ENCODE measurements at places on chromosomes 13 and 19.
A peak's percentile ranks its signal among the peaks of the same experiment; 100 is the strongest.

- no peak for DNase-seq
Measured at GRCh38 chr13:25170554-25171111, 1.5 kb downstream of the AMER2 start.

GRCh38 chr19:16530540-16531379 lies 11.5 kb downstream of the CHERP start:
- no peak for DNase-seq

DNA sequence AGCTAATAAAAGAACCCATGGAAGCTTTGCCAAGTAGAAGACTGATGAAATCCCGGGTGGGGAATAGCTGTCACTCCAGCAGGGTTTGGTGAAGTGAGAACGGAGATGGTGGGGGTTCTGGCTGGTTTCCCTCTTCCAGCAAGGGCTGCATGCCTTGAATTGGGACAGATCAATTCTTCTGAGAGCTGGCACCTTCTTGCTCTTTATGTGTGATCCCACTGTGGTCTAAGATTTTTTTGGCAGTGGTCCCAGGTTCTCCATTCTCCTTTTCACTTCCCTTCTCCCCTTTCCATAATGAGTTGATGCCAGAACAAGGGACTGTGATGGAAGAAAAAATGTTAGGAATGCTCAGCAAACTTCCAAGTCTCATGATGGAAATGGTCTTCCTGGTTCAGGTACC lies 50.0 kb downstream of the TNFSF11 start:
- no peak for DNase-seq

DNA sequence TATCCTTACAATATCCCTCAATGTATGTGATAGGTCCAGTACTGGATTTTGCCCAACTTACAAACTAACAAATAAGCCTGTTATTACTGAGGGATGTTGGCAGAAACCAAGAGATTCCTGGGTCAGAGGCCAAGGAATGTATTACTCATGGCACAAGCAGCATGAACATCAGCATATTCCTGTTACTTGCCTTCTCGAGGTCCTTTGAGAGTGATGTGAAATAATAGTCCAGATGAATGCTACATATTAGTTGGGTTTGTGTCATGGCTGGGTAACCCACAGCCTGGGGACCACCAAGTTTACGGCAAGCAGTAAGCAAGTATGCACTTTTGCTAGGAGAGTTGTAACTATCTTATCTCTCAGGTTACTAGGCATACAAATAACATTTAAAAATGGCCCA lies 384.5 kb upstream of the GPC6 start:
- no peak for DNase-seq

GRCh38 chr13:110186231-110186855 lies 120.6 kb downstream of the COL4A1 start:
- no peak for DNase-seq

GRCh38 chr19:2887391-2887914 lies 13.3 kb upstream of the ZNF57 start:
- peak; percentile 73 for DNase-seq

DNA sequence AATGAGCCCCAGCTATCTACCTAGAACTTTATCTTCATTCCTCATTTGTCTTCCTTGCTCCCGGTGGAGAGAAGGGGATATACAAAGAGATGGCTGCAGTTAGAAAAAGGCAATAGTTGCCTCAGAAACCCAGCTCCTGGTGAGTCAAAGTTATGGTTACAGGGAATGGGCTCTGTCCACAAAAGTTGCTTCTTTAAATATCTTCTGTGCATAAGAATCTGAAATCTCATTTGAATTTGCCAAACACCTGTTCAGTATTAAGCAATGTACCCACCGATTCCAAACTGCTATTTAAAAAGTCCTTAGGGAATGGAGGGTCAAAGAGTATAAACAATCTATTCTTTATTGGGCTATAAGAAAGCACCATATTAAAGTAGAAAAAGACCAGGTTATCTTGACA lies 48.4 kb downstream of the DCLK1 start:
- no peak for DNase-seq

GRCh38 chr13:103799028-103799427 lies 732.8 kb upstream of the SLC10A2 start:
- DNase-seq = no peak

DNA sequence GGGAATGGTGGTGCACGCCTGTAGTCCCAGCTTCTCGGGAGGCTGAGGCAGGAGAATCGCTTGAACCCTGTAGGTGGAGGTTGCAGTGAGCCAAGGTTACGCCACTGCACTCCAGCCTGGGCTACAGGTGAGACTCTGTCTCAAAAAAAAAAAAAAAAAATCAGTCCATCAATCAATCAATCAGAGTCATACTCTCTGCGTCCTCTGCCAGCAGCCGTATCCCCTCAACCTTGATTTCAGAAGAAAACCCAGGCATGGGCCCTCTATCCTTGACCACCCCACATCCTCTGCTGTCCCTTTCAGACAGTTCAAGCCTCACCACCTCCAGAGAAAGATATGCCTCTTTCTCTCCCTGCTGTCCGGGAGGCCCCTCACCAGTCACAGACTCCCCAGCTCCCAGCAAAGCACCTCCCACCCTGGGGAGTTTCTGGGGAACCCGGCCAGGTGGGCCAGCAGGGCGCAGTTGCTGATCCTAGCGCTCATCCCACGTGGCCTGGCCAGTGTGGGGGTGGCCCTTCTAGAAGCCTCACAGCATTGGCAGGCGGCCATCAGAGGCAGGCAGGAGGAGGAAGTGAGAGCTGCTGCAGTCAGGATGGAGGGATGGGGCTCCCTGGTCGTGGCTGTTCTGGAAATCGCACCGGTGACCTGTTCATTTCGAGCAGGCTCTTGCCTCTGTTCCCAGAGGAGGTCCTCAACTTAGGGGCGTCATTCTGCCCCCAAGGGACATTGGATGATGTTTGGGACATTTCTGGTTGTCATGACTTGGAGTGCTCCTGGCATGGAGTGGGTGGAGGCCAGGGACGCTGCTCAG lies 10.2 kb upstream of the JSRP1 start:
- DNase-seq = peak; percentile 74

GRCh38 chr13:77729502-77730221 lies 32.2 kb downstream of the SLAIN1 start:
- DNase-seq = no peak

- no peak for DNase-seq
Measured at GRCh38 chr19:4134351-4134750, 10.4 kb upstream of the MAP2K2 start.

DNA sequence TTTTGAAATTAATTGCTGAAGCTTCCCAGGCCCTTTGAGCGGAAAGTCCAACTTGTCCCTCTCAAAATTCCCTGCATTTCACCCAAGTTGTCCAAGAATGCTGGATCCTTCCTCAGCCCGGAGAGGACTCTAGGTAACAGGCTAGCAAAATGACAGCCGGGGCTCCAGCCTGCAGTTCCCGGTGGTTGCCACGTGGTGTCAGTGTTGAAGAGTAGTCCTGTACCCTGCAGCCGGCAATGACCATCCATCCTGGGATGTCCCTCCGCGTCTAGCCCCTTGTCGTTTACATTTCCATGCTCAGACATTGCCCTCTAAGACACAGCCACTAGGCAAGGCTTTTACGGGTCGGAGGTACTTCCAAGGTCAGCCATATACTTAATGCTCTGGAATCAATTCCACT lies 31.4 kb upstream of the MTIF3 start:
- no peak for DNase-seq

- no peak for DNase-seq
Measured at GRCh38 chr13:45768656-45769479, 66.7 kb downstream of the CBY2 start.

- no peak for DNase-seq
Measured at GRCh38 chr13:21176982-21177284, 475 bp downstream of the MRPL57 start.

DNA sequence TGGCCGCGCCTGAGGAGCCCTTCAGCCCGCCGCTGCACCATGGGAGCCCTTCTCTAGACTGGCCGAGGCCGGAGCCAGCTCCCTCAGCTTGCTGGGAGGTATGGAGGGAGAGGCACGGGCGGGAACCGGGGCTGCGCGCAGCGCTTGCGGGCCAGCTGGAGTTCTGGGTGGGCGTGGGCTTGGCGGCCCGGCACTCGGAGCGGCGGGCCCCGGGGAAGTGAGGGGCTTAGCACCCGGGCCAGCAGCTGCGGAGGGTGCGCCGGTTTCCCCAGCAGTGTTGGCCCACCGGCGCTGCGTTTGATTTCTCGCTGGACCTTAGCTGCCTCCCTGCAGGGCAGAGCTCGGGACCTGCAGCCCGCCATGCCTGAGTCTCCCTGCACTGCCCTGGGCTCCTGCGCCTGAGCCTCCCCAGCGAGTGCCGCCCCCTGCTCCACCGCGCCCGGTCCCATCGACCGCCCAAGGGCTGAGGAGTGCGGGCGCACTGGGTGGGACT lies 1890.0 kb upstream of the PCDH20 start:
- no peak for DNase-seq

GRCh38 chr13:46675016-46675415 lies 121.9 kb downstream of the ESD start:
- no peak for DNase-seq

DNA sequence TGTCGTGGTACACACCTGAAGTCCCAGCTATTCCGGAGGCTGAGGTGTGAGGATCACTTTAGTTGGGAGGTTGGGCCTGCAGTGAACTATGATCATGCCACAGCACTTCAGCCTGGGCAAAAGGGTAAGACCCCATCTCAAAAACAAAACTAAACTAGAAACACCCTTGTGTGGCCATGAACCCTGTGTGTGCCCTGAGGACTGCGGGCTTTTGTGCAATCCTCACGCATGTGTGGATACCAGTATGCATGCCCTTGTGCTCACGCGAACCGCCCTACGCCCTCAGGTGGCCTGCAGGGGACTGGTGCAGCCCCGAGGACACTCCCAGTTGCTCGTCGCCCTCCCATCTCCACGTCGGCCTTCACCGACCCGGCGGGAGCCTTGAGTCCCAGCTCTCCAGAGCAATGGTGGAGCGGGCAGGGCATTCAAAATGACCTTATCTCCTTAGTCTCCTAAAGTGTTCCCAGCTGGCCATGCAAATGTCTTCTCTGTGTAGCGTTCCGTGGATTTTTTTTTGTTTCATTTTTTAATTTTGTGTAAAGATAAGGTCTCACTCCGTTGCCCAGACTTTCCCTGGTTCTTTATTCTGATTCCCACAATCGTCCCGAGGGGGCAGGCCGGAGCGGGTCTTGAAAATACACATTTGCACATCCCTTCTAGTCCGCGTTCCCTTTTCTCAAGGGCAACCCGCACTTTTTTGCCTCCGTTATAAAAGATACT lies 868 bp upstream of the EGLN2 start:
- DNase-seq = no peak

DNA sequence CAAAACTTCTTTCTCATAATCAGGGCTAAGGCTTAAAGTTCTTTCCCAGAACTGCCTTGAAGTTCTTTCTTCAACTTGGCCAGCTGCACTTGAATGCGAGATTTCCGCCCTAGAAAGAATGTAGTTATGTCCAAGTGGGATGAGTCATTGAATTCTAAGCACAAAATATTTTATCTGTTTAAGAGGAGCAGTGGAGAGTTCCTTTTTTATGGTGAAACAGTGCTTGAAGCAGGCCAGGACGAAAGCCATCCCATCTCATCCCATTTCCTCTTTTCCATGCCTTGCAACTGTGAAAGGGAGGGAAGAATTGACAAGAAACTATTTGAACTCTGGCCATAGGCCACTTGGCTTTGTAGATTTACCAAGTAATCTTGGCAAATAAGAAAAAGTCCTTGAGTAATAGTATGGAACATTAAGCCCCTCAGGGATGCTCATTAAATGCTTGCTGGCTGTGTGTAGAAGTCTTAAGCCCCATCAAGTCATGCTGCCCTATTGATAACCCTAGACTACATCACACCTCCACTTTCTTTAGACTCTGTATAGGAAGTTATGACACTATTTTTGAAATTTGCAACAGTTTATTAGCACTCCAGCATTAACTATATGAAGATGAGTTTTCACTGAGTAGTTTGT lies 174.5 kb downstream of the KCTD12 start:
- DNase-seq = no peak

DNA sequence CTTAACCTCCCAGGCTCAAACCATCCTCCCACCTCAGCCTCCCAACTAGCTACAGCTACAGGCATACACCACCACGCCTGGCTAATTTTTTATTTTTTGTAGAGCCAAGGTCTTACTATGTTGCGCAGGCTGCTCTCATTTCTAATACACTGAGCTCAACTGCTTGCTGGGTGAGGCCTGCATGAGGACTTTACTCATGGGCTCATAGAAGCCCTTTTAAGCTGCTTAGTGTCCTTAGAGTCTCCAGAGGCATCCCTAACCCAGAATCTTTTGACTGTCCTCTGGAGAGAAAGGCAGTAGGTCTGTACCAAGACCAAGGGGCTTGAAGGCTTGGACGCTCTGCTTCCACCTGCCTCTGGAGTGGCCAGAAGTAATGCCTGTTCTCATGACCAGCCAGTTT lies 141.6 kb downstream of the TM9SF2 start:
- no peak for DNase-seq

GRCh38 chr13:79941752-79942151 lies 399.2 kb downstream of the SPRY2 start:
- DNase-seq = no peak
